ENCODE measurements at places on chromosomes 3 and 15.

- DNase-seq = no peak
Measured at GRCh38 chr3:120503727-120504616, 53.2 kb upstream of the FSTL1 start.

DNA sequence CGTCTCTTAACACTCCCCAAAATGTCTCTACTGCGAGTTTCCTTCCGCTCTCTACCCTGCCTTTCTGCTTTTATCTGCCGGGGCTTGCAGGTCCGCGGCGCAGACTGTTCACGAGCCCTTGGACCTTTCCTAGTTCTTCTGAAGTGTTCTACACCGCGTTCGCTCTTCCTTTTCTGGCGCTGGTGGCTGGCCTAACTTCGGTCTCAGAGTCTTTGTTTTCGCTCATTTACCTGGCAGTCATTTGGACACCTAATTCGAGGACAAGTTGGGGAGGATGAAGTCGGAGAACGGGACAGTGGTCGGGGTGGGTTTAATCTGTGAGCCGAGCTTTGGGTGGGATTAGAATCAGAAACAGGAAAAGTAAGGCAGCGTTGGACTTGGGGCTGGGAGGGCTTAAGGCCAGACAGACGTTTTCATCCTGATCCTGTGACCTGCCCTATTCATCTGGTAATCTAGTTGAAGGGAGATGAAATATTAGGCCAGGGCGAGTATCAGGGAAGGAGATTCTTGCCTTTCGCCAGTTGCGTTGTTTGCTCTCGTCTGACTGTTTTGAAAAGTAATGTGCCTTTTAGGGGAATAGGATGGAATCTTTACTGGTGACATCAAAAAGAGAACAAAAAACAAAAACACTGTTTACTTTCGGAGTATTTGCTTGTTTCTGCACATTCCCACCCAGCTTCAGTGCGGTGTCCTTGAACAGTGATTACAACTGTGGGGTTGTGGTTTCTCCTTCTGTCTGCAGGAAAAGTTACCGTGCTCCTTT lies 1.8 kb downstream of the DIPK2A start:
- DNase-seq = peak; percentile 92

DNA sequence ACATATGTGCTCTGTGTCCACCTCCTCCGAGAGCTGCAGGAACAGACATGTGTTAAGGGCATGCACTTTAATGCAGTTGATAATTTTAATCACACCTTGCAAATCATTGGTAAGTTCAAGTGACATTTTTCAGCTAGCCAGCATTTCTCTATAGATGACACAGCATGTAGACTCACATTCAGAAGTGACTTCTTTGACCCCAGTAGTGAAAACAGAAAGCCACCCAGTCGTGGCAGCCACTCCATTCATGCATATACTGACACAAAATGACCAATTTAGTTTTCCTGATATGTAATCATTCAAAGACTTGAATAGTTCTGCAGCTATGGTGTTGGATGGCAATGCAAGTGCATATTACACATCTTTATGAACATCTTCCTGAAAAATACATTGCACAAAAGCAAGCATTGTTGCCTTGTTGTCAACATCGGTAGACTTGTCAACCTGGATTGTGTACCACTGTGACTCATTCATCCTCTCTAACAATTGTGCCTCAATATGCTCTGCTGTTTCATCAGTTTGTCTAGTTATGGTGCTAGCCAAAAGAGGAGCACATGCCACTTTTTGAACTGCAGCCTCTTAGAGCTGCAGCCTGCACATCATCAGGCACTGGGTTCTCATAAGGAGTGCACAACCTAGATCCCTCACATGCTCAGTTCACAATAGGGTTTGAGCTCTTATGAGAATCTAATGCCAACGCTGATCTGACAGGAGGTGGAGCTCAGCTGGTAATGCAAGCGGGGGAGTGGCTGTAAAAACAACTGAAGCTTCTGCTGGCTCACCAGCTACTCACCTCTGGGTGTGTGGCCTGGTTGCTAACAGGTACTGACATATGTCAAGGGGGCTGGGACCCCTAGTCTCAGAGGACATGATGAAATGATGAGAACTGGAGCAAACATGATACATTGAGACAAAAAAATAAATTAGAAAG lies 622.0 kb downstream of the PYDC2 start:
- DNase-seq = no peak

DNA sequence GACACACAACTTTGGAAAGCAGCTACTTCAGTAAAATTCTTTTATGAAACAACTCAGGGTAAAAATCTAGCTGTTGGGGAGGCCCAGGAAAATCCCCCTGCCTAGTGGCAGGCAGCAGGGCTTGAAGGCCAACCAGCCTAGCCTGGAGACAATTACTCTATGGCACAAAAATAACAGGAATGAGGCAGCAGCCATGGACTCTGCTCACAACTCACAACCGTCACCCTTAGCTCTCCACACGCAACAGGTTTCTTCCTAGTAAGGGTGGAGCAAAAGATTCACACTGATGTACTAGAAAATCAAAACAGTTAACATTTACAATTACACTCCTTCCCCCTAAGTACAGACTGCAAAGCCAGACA lies 530 bp upstream of the FBXL22 start:
- no peak for DNase-seq

DNA sequence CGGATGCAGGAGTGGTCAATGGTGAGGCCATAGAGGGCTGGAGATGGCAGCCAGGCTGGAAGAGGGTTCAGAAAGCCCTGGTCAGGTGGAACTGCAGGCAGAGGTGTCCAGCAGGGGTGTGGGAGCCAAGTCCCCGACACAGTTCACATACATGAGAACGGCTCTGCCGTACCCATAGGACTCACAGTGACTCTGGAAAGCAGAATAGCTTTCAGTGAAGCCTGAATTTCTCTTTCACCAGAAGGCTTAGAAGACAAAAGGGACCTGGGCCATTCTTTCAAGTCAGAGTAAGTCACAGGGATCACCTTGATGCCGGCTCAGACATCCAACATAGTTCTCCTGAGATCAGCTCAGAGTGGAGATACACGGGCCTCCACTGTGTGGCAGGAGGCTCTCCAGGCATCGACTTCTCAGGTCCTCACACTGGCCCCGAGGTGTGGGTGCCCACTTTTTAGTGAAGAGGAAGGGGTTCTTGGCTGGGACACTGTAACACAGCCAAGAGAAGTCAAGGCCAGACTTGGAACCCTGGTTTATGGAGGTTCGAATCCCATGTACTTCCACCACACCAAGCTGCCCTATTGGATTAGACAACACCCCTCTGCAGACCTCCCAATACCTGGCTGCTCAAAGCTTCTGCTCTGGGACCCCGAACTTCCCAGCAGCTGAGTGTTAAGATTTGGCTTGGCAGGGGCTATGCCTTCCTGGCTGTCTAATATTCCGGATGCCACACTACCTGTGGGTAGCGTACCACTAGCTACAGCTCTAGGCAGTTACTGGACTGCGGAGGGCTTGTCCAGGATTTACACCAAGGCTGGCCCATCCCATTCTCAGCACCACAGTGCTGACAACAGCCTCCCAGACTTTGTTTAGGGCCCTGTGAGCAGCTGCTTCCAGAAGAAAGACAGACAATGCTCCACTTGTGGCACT lies 40.4 kb upstream of the RAB6B start:
- no peak for DNase-seq

DNA sequence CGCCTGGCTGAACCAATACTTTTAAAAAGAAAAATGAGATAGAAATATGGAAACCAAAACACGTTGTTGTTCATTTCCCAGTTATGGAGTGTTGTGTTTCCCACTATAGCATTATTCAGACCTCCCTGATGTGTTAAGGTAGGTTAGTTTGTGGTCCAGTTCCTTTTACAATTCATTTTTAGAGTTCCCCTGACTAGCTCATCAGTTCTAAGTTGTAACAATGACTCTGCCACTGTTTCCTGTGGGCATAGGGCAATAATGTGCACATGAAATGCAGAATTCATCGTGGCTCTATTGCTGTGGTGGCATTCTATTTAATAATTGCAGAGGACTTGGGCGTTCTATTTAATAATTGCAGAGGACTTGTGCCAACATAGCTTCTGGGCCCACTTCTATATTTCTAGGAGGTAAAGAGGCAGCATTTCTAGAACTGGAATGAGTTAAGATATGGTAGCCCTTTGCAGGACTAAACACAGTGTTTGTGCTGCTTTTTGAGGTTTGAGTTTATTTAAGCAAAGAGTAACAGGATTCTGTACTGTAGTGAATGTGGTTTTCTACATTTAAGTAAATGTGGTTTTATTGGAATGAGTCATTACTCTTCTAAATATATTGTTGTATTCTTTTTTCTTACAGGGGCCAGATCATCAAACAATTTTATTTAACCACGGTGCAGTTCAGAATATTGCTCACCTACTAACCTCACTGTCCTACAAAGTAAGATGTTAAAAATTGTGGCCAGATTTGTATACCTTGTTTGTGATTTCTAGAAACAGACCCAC lies 47.5 kb downstream of the ARMC8 start:
- DNase-seq = no peak

DNA sequence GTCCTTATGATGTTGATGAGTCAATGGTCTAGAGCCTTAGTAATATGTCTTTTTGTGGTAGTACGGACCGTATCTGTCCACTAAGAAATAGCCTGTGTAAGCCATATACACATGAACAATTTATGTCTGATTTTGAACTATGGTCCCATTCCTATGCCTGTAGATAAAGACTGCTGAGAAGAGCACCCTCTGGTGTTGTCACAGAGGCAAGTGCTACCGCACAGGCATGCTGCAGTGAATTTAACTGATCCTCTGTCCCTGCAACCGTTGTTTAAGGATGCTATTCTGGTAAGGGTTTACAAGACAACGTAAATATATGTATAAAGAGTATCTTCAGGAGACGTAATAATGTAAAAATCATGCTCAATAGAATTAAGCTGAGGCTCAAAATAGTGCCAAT lies 170.7 kb downstream of the UBE3A start:
- DNase-seq = no peak

- DNase-seq = no peak
Measured at GRCh38 chr3:62951037-62951613, 75.9 kb upstream of the CADPS start.

DNA sequence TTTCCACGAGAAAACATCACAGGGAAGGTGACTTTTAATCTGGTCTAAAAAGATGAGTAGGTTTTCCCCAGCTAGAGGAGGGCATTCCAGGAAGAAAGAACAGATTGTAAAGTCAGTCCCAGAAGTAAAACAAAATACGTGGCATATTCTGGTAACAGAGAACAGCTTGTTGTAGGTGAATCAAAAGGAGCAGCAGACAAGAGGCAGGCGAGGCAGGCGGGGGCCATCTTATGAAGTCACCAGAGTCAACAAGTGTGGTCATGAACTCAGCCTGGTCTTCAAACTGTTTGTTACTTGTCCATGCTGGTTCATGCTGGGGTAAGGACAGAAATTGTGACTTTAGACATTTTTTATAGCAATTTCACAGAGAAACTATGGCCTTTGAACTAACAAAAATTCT lies 4.0 kb upstream of the POPDC2 start:
- DNase-seq = no peak

DNA sequence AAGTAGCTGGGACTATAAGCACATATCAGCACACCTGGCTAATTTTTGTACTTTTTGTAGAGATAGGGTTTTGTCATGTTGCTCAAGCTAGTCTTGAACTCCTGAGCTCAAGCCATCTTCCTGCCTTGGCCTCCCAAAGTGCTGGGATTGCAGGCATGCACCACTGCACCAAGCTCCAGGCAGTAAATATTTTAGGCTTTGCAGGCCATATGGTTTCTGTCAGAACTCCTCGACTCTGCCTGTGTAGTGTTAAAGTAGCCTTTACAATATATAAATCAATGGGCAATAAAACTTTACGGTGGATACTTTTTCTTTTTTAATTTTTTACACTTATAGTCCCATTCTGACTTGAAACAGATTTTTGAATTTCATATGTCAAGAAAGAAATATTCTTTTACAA lies 41.6 kb downstream of the DAG1 start:
- DNase-seq = no peak

DNA sequence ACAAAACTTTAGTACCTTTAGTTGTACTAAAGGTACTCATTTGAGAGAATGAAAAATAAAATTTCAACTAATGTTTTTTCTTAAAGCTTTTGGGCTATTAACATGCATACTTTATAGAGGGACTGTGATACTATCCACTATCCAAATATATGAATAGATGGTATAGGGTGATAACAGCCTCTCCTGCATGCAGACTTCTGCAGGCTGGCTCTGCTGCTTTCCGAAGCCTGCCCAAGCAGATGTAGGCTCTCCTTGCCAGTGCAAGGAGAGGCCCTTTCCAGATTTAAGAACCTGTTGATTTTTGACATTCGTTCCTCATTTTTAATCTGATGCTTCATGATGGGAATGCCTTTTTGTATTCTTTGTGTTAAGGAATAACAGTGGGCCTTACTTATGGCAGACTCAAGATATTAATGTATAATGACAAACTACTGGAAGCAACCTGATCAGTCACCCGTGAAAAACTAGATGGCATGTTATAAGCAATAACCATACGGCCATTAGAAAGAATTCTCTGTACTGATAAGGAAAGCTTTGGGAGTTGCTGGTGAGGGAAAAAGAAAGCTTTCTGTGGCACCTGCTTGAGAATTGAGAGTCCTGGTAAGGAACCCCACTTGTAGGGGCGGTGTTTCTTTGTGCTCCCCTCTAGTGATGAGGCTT lies 181.7 kb downstream of the TP63 start:
- no peak for DNase-seq

DNA sequence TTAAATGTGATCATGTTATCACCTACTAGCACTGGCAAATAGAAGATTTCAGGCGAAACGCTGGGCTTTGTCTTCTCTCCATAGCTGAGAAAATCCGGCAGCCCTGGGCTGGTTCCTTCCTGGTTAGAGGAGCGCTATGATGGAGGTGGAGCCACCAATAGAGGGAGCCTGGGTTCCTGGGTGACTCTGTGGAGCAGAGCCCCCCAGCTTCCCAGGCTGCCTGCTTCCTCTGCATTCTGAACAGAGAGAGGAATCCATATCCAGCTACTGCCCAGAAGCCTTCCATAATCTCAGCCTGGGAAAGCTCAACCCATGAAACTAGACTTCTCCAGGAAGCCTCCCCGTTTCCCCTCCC lies 32.6 kb upstream of the IQSEC1 start:
- DNase-seq = no peak

DNA sequence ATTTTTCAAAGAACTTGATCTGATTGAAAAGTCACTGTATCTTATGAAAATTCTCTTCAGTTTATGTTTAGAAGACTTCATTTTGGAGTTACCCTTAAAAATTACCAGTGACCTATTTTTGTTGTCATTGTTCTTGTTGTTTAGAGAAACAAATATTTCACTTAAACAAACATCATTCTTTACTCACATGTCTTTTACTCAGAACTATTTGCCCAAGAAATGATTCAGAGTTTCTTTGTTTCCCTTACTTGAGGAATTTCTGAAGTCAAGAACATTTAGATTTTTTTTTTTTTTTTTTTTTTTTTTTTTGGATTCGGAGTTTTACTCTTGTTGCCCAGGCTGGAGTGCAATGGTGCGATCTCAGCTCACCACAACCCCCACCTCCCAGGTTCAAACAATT lies 259.6 kb upstream of the UBE2E1 start:
- no peak for DNase-seq

- DNase-seq = no peak
Measured at GRCh38 chr15:98213346-98213979, 253.0 kb downstream of the ARRDC4 start.

DNA sequence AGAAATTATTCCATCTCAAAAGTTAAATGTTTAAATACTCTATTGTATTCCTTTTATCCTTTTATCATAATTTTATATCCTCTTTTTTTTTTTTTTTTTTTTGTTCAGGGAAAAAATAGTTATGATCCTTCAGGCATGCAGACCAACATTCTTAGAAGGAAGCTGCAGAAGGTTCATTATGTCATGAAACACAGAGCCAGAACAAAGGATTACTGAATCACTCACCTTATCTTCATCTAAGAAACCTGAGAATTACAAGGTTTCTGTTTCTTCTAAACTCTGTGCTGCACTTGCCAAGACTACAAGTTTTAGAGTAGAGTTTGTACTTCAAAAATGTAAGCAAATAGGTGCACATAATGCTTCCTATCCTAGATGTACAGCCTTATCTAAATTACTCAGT lies 3.3 kb downstream of the PLCH1 start:
- no peak for DNase-seq

Data from hematopoietic multipotent progenitor cell treated with erythropoietin and hydrocortisone succinate and interleukin-3 and kit ligand, for 17 days (in vitro differentiated cells).